ENCODE measurements at places on chromosomes 6 and 20.

DNA sequence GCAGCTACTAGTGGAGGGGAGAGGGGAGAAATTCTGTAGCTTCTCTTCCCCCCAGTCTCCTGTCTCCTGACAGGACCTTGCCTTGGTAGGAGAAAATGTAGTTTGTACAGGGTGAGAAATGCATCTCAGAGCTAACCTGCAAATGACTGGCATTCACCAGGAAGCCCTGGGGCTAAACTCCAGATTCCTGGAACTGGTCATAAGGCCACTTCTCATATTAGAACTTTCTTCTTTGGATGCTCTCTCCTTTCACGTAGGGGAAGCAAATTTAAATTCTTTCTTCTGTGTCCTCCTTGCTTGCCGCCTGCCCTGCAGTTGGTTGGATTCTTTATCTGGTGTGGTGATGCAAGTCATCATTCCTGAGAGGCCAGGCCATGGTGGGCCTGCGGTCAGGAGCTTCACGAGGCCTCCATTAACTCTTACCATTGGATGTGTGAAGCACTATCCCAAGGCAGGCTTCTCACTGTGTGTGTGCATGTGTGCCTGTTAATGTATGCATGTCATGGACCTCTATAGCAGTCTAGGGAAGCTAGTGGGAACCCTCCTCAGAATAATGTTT lies 182.0 kb downstream of the PHF3 start:
- DNase-seq: no peak

GRCh38 chr6:106702451-106703110 lies 73.2 kb downstream of the QRSL1 start:
- DNase-seq: no peak

DNA sequence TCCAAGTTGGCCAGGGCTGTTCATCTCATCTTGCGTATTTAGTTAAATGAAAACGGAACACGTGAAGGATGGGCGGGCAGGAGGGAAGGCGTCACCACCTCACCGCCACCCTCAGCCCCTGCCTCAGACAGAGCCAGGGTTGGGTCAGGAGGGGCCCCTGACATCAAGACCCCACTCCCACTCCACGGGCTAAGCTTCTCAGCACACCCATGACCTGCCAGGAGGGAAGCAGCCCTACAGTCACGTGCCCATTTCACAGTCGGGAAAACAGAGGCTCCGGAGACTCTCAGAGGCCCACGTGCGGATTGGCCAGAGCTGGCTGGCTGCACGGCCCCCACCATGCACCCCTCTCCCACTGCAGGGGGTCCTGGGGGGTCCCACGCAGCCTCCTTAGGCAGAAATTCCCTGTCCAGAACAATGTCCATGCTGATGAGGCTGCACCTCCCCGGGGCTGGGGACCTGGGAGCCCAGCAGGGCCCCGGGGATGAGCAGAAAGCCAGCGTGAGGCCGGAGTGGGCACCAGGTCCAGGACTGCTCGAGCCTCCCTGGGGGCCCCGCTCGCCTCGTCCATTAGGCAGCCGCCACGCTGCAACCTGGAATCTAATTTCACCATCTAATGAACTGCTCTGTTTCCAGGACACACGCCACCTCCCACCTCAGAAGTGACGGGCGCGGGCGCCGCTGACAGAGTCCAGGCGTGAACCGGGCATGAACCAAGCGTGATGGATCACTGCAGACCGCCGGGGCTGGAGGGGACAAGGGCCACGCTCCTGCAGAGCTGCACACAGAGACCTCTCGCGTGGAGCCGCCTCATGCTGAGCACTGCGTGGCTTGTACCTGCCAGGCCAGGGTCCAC lies 15.8 kb downstream of the KCNQ2 start:
- DNase-seq: no peak

DNA sequence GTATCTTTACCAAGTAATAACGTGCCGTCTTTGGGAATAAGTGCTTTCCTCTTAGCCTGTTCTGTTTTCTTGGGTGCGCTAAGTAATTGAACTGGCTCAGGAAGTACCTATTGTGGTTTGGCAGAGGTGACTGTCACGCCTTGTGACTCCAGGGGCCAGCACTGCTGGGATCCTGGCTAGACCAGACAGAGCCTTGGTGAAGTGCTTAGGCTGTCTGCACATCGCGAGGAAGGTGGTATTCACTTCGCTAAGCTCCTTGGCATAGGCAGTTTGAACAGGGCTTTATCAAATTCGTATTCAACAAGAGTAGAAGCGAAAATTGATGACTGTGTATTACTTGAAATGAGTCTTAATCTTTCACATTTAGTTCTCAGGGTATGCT lies 17.6 kb downstream of the PRDM1 start:
- no peak for DNase-seq

GRCh38 chr6:49321561-49322072 lies 141.4 kb downstream of the MMUT start:
- no peak for DNase-seq

- DNase-seq: no peak
Observed at GRCh38 chr6:118617417-118617816, 34.0 kb downstream of the CEP85L start.

DNA sequence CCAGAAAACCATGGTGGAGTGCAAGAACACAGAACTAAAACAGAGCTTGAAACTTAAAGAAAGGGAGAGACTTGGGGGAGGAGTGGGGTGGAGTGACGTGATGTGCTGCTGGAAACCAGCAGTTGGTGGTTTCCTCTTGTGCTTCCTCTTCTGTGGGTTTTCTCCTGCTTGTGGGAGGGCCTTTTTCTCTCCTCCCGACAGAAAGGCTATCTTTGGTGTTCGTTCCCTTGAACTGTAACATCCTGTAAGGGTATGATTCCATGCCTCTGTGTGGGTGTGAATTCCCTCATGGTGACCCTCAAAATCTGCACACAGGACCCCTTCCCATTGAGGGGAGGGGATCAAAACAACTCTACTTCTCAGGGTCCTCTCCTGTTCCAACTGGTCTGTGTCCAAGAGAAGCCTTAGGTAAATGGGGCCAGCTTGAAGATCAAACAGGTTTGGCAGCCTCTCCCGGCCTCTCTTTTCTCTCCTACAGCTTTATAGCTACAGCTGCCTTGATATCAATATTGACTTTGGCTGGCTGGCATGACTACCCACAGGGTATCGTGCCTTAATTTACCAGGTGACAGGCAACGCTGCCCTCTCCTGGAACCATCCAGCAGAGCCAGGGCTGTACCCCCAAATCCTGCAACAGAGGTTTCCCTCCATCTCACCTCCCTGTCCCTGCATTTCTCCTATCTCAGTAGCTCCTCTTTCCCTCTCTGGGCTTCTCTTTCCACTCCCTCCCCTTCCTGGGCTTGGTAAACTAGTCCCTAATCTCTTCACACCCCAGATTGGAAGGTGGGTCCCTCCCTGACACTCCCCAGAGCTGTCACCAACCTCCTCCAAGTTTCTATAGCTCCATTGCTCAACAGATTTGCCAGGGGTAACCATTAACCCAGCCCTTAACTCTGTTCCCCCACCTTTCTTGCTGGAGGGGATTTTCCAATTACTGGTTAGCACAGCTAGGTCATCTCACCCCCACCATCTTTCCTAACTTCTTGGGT lies 1.5 kb upstream of the MSH5 start:
- peak; percentile 55 for DNase-seq

DNA sequence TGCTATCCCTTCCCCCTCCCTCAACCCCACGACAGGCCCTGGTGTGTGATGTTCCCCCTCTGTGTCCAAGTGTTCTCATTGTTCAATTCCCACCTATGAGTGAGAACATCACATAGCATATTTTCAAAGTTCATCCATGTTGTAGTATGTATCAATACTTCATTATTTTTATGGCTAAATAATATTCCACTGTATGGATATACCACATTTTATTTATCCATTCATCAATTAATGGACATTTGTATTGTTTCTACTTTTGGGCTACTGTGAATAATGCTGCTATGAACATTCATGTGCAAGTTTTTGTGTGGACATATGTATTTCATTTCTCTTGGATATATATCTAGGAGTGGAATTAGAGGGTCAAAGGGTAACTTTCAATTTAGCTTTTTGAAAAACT lies 58.7 kb upstream of the ARMC2 start:
- DNase-seq: no peak

GRCh38 chr6:3509336-3509735 lies 52.5 kb upstream of the SLC22A23 start:
- no peak for DNase-seq

- DNase-seq: no peak
Observed at GRCh38 chr6:28551891-28552666, 26.4 kb downstream of the GPX5 start.

DNA sequence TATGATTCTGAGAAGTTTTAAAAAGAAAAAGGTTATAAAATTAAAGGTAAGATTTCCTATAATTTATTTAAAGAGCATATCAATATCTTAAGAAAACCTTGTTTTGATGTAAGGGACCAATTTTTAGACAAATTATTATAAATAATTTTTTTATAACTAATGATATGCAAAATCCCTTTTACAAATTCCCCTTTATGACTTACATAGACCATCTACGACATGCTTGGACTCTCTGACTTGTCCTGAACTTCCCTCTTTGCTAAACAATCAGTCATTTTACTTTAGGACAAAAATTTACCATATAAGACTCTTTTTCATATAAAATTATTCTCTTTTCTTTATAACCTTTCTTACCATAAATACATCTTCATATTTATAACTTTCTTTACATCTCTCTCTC lies 15.3 kb upstream of the ANGPT4 start:
- DNase-seq: no peak

Data from adrenal gland (tissue), 19 donors.